ENCODE measurements at places on chromosomes 2 and 18.

DNA sequence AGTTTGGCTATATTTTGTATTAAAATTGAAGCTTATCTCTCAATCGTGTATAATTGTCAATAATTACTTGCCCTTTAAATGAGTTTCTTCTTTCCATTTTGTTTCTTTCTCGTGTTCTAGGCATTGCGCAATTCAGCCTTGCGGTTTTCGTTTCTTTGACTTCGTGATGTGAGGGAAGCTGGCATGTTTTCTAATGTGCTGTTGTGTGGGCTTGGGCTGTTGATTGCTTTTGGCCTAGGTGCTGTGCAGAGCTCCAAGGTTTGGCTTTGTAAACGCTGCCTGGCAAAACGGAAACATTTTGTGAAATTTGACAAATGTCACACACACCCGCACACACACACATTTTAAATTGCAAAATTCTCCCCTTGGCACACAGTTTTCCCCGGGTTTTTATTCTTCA, 242.6 kb upstream of the TCF4 start:
- DNase-seq, result no peak

DNA sequence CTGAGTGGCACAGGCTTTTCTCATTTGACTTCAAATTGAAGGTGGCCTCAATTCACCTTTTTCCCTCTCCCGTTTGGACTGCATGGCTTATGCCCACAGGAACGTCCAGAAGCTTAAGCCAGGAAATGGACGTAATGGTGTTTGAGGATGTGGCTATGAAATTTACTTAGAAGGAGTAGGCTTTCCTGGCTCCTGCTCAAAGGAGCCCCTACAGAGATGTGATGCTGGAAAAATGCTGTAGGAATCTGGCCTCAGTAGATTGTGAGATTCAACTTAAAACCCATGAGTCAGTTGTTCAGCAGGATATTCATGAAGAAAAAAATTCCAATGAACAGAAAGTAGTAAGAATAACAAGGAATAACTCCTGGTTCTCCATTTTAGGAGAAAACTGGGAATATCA, 129.0 kb downstream of the ICOS start:
- DNase-seq, result no peak

GRCh38 chr18:42508683-42509296, 553.8 kb downstream of the PIK3C3 start:
- no peak for DNase-seq

DNA sequence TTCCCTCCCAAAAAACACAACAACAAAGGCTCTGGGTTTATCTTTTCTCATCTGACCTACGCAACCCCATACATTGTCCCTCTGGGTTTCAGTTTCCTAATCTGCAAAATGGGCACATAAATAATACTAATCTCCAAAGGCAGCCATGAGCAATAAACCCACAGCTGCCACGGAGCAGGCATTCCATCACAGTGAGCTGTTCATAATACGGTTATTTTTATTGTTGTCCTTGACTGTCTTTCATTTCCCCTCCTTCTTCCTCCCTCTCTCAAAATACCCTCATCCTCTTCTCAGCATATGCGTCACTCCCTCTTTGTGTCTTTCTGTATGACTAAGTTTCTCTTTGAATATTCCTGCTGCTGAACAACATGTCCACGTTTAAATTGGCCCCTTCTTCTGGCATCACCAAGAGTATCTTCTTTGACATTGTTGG, 129.8 kb upstream of the CAB39 start:
- DNase-seq, result no peak

GRCh38 chr2:237873421-237873831, 14.0 kb downstream of the RAMP1 start:
- DNase-seq, result no peak

GRCh38 chr2:72325592-72326422, 178.1 kb upstream of the CYP26B1 start:
- no peak for DNase-seq

DNA sequence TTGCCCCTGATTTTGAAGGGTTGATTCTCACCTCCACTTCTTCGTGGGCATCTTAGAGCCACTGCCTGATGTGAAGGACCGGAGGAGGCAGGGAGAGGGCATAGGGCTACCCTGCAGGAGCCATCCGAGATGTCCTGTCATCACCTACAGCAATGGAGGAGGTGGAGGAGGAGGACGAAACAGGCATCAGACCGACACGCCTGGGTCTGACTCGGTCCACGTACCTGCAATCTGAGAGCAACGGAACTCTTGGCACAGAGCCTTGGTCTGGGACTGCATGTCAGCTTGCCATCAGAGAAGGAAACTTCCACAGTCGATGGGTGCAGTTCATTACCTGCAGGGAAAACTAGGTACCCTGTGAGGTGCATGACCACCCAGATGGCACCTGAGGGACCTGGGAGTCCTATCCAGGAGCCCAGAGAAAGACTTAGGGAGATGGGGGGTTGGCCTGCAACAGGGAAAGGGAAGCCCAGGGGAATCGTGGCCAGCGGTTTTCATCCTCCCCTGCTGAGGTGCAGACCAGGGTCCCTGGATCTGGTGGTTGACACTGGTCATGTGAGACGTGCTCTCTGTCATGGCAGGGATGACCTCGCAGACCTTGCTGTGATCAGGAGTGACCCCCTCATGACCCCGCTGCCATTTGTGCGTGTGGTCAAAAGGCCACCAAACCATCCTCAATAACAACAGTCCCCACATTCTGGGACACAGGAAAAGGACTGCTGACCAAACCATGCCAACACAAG, 190.8 kb downstream of the SEPTIN10 start:
- DNase-seq, result no peak

DNA sequence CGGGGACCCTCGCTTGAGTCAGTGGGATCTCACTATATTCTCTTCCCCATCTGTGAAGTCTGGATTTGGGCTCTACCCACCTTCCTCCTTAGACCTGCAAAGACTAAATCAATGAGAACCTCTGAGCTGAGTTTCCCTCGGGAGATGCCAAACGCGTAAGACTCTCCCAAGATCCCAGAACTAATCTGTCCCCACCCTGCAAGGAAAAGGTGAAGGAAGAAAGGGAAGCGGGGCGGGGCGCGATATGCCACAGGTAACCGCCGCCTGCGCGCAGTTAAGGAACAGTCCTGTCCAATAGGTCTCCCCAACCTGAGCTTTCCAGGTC, 780 bp downstream of the SRD5A2 start:
- DNase-seq, result no peak

- DNase-seq, result no peak
Measured at GRCh38 chr2:63506320-63506719, 82.0 kb downstream of the WDPCP start.

- no peak for DNase-seq
Measured at GRCh38 chr2:25712455-25712854, 39.1 kb upstream of the DTNB start.

GRCh38 chr2:72115110-72116080, 32.3 kb downstream of the CYP26B1 start:
- DNase-seq, result no peak

- no peak for DNase-seq
Measured at GRCh38 chr18:31267823-31268481, 50.0 kb upstream of the DSG1 start.

- DNase-seq, result no peak
Measured at GRCh38 chr2:176508984-176509740, 239.9 kb downstream of the MTX2 start.

DNA sequence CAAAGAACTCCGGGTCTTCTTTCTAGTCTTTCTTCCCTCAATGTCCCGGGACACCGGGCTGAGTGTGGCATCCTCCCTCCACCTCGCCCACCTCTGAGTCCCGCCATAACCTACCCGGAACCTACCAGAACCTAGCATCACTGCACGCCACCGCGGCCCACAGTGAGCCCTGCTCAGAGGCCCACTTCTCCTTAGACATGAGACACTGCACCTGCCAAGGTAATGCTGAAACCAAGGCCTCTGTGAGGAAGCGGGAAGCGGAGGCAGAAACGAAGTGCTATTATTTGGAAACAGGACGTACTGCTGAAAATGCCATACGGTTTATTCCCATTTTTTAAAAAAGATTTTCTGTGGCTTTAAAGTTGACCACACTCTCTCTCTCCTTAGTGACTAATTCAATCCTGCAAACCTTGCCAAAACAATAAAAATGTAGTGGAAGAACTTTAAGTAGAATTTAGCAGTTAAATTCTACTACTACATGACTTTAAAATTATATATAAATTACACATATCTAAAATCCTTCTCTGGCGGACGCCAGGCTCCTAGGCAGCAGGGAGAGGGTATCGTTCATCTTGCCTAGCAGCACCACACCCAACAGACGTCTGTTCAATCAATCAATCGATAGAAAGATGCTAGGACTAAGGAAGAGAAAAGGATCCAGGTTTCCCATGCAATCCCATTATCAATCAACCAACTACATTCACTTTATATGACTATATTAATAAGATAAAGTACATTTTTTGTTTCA, 82.0 kb downstream of the ZNF516 start:
- no peak for DNase-seq

DNA sequence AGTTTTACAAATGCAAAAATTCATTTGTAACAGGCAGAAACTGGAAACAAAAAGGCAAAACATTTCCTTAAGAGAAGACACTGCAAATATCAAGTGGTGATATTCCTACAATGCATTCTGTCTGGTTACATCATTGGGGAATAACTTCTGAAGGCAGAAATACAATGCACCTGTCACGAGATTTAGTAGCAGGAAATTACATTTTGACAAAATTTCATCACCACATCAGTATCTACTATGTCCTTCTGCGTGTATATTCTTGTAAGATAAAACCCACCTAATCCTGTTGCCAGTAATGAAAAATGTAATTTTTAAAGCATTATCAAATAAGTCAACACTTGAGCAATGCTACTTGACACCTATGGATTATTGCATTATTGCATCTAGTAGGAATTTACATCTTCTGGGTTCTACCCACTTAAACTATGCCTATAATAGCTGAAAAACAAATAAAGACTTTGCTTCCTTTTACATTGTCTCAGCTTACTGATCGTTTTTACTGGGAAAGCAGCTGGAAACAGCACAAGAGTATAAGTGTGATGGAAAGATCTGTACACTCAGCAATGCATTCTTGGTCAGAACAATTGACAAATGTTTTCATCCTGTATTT, 59.5 kb downstream of the IRS1 start:
- DNase-seq, result no peak

- no peak for DNase-seq
Measured at GRCh38 chr2:165953306-165953654, 296 bp downstream of the TTC21B start.

Measured in CD8-positive, alpha-beta memory T cell (primary cell).